ENCODE measurements at places on chromosomes 12 and 14.

GRCh38 chr14:99475179-99475578, 5.5 kb downstream of the SETD3 start:
- no peak for DNase-seq

DNA sequence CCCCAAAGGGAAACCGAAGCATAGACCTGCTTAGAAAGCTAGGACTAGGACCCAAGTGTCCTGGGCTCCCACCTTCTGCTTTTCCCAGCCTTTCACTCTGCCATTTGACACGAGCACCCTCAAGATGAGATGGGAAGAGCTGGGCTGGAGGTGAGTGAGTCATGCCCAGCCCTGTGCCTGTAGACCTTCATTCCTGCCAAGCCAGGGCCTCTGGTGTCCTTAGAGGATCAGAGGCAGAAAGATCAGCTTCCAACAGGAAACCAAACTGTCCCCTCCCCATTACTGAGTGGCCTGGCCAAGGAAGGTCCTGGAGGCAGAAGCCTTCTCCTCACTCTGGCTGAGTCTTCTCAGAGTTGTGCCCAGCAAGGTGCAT, 3.5 kb downstream of the TMEM63C start:
- DNase-seq: no peak

- DNase-seq: peak; percentile 36
Observed at GRCh38 chr14:54737132-54737711, 165.4 kb downstream of the GCH1 start.

DNA sequence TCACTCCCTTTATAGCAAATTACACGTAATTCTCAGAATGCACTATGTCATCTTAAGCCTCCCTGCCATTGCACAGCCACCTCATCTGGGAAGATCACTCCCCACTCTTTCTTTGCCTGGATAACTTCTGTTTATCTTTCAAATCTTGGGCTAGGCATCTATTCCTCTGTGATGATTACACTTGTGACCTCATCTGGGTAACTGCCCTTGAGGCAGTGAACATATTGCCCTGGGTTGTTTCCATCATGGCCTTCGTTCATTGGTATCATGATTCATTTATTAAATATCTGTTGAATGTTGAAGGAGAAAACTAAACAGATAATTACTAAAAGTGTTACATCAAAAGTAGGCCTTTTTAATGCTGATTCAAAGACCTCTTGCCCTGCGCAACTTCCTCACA, 26.2 kb upstream of the PDE3A start:
- no peak for DNase-seq

GRCh38 chr12:59357811-59358210, 238.0 kb upstream of the SLC16A7 start:
- no peak for DNase-seq

- no peak for DNase-seq
Observed at GRCh38 chr12:46207644-46208043, 61.2 kb downstream of the SLC38A1 start.

GRCh38 chr12:132955094-132956010, 754 bp downstream of the ZNF605 start:
- DNase-seq: no peak

- DNase-seq: no peak
Observed at GRCh38 chr12:22473212-22473611, 71.1 kb downstream of the C2CD5 start.

All from epithelial cell of proximal tubule (primary cell).